Posterior vena cava (tissue), 2 donors: ENCODE measurements at places on chromosomes 5 and 9. TPM values are rescaled to one million over a fixed set of nuclear protein-coding genes. Genes with fewer than 3 reads are reported as not detected.

LIX1 gene
- total RNA-seq: not detected

PRR16 gene
- 6.0 TPM for total RNA-seq

CLIC3 gene
- total RNA-seq: 1.9 TPM

CATSPER3 gene
- 0.43 TPM for total RNA-seq

ADCY2 gene
- total RNA-seq: 8.3 TPM

TAL2 gene
- total RNA-seq: not detected

PRDM9 gene
- not detected for total RNA-seq

IL5 gene
- total RNA-seq: not detected

NTNG2 gene
- total RNA-seq: 5.0 TPM

C9orf50 gene
- not detected for total RNA-seq

- DNase-seq: peak; percentile 96
These were observed 40.2 kb downstream of the RXRA start for GRCh38 chr9:134366223-134367031.

DNA sequence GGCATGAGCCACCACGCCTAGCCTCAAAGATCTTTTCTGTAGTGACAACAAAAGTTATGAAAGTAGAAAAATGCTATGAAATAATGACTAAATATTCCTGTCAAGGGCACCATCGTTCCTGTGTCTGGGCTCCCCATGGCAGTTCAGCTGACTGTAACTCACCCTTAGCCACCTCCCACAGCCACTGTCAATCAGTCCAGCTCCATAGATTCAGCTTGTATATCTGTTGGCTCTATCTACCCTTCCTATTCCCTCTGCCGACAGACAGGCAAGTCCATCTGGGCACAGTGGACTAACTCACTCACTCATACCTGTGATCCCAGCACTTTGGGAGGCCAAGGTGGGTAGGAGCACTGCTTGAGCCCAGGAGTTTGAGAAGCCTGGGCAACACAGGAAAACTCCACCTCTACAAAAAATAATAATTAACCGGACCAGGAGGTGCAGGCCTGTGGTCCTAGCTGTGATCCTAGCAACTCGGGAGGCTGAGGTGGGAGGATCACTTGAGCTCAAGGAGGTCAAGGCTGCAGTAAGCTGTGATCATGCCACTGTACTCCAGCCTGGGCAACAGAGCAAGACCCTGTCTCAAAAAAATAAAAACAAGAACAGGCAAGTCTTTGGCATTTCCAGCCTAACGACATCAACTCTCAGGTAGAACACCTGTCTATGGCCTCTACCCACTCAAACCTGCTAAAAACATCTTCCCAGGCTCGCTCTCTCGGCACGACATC is 6.2 kb downstream of the CAMSAP1 start:
- DNase-seq: no peak

- peak; percentile 90 for DNase-seq
These were observed 46.1 kb upstream of the ZBED3 start for GRCh38 chr5:77133061-77133758.

DNA sequence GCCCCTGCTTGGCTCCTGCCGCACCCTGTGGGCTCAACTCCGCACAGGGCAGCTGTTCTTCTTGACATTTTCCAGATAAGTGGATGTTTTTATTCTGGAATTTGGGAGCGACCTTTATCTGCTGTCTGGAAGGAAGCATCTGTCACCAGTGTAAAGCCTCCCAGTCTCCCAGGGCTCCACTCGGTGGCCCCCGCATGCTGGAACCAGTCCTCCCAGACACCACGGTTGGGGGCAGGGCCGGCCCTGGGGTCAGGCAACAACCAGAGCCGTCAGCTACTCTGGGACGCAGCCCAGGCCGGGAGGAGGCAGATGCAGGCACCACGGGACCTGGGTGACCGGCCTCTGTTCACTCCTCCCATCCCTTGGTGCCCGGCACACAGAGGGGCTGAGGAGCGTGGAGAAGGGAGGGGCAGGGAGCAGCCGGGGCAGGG is 92.8 kb upstream of the ADAMTS2 start:
- peak; percentile 67 for DNase-seq

DNA sequence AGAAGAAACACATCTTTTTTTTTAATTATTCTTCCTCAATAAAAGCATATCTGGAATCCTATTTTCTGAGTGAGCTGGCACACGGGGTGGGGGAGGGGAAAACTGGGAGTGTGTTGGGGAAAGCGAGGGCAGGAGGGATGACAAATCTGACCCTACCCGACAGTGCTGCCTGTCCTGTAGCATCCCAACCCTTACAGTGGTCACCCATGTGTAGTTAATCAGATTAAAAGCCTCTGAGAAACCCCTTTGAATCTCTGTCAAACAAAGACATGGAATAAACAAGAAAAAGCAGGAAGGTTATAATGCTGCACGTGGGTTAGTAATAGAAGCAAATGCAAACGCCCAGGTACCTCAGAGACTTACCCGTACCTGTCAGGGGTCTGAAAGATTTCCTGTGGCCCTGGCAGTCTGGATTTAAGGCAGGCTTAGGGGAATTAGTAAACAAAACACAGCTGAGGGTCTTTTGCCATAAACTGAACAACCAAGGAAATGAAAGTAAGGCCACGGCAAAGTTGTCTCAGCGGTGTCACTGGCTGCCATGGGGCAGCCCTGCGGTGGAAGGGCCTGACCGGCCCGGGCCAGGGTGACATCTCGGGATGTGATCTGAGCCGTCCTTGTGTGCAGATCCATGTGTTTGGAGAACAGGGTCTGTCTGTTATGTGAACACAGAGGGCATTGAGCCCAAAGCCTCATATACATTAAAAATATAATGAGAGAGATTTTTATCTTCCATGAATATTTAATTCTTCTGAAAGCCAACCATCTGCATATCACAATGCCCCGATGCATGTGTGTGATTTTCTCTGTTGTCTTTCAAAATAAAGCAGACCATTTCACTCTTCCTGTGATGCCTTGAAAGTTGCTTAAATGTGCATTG is 308.2 kb downstream of the ZNF608 start:
- DNase-seq: no peak

DNA sequence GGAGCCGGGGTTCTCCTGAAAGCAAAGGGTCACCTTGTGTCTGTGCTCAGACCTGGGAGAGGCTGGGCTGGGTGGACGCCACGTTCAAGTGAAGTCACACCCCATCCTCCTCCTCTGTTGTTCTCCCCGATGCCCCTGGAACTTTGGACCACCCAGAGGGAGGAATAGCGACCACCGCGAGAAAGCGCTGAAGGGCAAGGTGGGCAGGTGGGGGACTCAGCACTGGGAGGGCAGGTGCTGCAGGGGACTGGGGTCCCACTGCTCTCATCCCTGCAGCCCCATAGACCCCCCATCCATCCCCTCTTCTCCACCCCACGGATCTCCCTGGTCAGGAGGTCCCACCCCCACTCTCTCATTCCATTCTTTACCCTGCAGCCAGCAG is 48.8 kb upstream of the COL5A1 start:
- no peak for DNase-seq

DNA sequence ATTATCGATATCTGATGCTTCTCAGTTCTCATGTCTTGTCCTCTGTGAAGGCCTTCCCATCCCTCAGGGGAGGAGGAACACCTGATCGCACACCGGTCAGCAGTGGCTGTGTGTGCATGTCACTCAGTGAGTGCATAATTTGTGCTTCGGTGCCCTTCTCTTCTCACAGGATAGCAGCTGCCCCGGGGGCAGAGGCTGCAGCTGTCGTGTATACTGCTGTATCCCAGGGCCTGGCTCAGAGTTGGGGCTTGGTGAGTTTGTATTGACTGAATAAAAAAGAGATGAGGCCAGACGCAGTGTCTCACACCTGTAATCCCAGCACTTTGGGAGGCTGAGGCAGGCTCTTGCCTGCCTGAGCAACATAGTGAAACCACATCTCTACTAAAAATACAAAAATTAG is 49.7 kb upstream of the NCS1 start:
- DNase-seq: no peak

DNA sequence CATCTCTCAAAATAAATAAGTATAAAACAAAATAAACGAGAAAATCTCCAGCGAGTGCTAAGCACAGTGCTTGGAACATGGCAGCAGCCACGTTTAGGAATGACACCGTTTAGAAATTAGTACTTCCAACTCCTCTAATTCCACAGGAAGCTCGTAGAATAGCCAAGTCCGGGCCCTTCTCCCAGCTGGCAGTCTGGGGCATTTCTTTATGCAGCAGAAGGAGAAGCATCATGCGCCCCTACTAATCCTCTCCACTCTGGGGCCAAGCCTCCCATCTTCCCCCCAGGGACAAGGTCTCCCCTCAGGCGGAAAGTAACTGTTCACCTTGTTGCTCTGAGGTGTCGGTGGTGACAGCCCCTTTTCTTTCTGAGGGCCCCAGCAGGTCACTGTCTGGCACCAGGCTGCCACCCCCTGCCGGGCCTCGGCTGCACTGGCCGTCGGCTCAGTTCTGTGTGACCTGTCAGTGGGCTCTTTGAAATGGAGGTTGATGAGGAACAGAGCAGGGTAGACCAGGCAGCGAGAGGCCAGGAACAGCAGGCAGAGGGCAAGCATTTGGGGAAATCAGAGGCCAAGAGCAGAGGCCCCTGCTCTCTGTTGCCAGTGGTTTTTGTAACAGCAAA is 113.5 kb upstream of the WWC1 start:
- no peak for DNase-seq

GRCh38 chr5:154390096-154390495 is 55.7 kb upstream of the SAP30L start:
- no peak for DNase-seq

GRCh38 chr9:124502711-124503702 is 4.2 kb downstream of the NR5A1 start:
- no peak for DNase-seq

DNA sequence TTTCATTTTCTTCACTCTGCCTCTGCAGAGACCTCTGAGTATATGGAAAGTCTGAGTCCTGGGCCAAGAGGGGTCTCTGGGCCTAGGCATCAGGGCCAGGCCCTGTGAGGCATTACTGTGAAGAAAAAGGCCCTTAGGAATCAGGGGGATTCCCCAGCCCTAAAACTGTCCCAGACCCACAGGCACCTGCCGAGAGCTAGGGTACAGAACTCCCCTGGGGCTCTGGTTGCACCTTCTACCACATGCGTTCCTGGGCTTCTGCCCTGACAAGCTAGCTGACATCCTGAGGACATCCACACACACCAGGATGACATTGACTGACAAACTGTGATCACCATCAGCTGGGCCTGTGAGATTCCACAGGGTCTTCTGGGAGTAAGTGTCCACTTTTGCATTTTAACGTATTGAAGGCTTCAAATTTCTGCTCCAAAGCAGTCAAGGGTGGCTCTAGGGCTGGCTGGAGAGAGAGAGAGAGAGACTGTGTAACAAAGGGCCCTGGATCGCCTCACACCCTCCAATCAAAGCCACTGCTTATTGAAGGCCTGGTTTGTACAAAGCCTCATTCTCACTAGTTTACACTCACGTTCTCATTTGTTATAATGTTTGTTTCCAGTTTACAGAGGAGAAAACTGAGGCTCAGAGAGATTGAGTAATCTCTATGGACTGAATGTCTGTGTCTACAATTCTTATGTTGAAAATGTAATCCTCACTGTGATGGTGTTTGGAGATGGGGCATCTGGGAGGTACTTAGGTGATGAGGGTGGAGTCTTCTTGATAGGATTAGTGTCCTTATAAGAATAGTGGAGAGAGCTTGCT is 45.1 kb downstream of the TGFBI start:
- DNase-seq: no peak

DNA sequence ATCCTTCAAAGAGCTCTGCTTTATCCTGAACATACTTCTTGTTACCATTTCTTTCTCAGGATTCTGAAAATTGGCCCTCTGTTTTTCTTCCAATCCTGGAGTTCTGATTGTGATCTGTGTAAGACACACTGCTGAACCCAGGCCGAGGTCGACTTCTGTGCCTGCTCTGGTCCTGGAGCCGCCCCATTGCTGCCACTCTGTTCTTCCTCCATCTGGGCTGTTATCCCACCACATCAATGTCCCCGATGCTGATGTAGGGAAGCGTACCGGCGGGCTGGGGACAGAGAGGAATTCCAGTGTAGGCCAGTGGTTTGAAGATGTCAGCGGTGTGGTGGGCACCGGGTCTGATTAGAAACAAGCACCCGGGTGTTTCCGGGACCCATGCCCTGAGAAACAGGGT is 102.5 kb downstream of the LIFR start:
- DNase-seq: no peak

GRCh38 chr5:110853267-110853666 is 114.5 kb downstream of the SLC25A46 start:
- DNase-seq: no peak

GRCh38 chr9:35740243-35740642 is 7.8 kb downstream of the CREB3 start:
- DNase-seq: no peak

- no peak for DNase-seq
These were observed 167.9 kb upstream of the MOCS2 start for GRCh38 chr5:53277491-53277890.

DNA sequence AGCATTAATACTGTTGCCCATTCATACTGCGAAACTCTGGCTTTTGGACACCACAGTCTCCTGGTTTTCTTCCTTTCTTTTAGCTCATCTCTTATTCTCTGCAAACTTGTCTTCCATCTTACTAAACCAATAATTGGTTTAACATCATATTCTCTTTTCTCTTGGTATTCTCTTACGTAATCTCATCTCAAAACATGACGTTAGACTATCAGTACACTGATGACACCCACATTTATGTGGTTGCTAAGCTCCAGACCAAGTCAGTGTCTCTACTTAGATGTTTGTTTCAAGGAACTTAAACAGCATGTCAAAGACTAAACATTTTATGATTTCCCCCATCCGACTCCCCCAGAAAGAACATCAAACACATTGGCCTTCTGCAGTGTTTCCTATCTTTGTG is 2.1 kb downstream of the PRRC1 start:
- no peak for DNase-seq

GRCh38 chr5:132017738-132018625 is 6.5 kb upstream of the ACSL6 start:
- DNase-seq: peak; percentile 24

DNA sequence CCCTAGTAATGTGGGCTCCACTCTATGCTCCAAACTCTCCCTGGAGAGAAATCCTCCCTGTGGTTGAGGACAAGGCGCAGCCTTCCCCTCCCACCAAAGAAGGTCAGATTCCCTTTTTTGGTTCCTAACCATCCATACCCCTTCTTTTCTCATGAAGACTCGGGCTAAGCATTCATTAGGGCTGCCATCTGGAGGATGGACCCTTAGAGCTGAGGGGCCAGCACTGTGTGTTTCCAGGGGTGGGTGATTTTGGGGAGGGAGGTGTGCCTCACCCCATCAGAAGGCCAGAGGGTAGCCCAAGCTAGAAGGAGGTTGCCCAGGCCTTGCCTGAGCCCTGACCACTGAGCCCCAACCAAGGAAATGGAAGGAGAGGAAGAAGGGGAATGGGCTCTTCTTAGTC is 36.8 kb downstream of the TGFBI start:
- DNase-seq: no peak
